ENCODE measurements at places on chromosomes 2 and 18. TPM values are rescaled to one million over a fixed set of nuclear protein-coding genes. Genes with fewer than 3 reads are reported as not detected.

The PRSS56 gene
- not detected for total RNA-seq

The EVA1A gene
- 67.1 TPM for total RNA-seq

The GAREM2 gene
- total RNA-seq: 1.4 TPM

The CXCR1 gene
- not detected for total RNA-seq

The STK16 gene
- total RNA-seq: 14.0 TPM

The CCDC74A gene
- 5.0 TPM for total RNA-seq

The FSHR gene
- not detected for total RNA-seq

The NAT8 gene
- not detected for total RNA-seq

The NDC80 gene
- total RNA-seq: 45.1 TPM

The SKOR2 gene
- total RNA-seq: not detected

The FOXI3 gene
- total RNA-seq: not detected

The LYPD6 gene
- total RNA-seq: under 0.01 TPM

The AQP12A gene
- total RNA-seq: not detected

The CHRNA1 gene
- 0.38 TPM for total RNA-seq

The HNMT gene
- 28.0 TPM for total RNA-seq

The LAMA3 gene
- 4.8 TPM for total RNA-seq

The IMMT gene
- total RNA-seq: 65.8 TPM

The RAPGEF4 gene
- 9.6 TPM for total RNA-seq

The RAB6C gene
- total RNA-seq: under 0.01 TPM

The PAX8 gene
- total RNA-seq: 0.38 TPM

The C2orf81 gene
- 1.1 TPM for total RNA-seq

The EFR3B gene
- total RNA-seq: 1.7 TPM

The NOL4 gene
- 0.38 TPM for total RNA-seq

The MYL1 gene
- total RNA-seq: not detected

The ALKAL2 gene
- not detected for total RNA-seq
